Motor neuron (in vitro differentiated cells): ENCODE measurements at places on chromosomes 2 and 18. TPM values are rescaled to one million over a fixed set of nuclear protein-coding genes. Genes with fewer than 3 reads are reported as not detected.

LRP2 gene
- total RNA-seq: under 0.01 and 0.05 TPM in 2 replicates

- ATAC-seq: peak; percentile 49
Observed at GRCh38 chr2:65055422-65056214, 598 bp upstream of the CEP68 start.

DNA sequence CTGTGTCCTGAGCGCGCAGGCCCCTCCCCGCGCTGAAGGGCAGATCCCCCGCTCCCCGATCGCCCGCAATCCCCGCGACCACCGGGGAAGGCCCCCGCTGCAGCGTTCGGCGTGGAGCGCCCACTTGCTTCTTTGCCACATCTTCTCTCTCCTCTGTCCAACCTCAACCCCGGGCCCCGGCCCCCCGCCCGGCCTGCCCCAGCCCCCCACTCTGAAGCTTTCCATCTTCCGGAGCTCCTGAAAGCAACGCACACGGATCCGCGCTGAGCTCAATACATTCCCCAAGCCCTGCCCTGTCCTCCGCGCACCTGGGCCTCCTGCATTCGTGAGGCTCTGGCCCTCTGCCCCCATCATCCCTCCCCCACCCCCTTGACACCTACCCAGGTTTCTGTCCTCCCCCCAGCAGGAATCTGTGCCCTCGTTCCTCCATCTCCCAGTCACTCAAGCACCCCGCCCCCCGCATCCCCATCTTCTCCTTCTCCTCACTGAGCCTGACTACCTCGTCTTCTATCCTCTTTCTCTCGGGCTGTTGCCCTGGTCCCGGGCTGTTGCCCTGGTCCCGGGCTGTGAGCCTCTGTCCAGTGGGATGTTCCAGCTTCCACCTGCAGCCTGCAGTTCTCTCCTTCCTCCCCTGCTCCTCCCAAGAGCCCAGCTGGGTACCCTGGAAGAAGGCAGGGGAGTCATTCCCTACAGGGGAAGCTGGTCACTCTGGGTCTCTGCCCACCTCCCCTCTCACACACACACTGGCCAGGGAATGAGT, 7.8 kb downstream of the SPEG start:
- ATAC-seq: peak; percentile 43

- ATAC-seq: no peak
Observed at GRCh38 chr2:227578642-227579041, 20.1 kb upstream of the SCYGR2 start.

LYG1 gene
- total RNA-seq: 0.38 and 1.1 TPM in 2 replicates

SERPINB4 gene
- not detected in 2 replicates for total RNA-seq

- no peak for ATAC-seq
Observed at GRCh38 chr18:33744032-33744697, 166.1 kb downstream of the ASXL3 start.

DNA sequence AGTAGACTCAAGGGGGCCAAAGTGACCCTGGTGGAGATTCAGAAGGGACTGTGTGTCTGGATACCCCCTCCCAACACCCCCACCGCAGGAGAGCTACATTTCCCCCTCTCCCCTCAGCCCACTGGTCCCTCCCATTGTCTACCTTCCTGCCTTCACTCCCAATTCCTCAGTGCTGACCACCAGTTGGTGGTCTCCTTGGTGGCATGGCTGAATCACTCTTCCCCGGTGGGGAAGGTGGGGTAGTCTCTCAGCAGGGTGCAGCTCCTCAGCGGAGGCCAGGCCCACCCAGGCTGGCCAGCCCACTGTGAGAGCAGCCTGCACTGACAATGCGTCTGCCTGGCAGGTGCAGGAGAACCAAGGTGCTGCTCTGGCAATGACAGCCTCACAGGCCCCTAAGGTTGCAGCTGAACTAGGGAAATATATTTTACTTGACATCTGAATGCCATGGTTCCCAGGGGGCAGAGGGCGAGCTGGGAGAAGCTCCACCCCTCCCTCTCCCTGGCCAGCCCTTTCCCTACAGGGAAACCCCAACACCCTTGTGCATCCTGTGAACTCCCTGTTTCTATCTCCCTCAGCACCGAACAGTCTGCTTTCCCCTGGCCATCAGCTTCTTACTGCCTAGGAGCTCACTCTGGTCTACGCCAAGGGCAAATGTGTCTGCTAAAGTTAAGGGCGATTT, 62.6 kb upstream of the PAX8 start:
- ATAC-seq: peak; percentile 72

GRCh38 chr18:770583-770961, 41.5 kb downstream of the YES1 start:
- no peak for ATAC-seq

DNA sequence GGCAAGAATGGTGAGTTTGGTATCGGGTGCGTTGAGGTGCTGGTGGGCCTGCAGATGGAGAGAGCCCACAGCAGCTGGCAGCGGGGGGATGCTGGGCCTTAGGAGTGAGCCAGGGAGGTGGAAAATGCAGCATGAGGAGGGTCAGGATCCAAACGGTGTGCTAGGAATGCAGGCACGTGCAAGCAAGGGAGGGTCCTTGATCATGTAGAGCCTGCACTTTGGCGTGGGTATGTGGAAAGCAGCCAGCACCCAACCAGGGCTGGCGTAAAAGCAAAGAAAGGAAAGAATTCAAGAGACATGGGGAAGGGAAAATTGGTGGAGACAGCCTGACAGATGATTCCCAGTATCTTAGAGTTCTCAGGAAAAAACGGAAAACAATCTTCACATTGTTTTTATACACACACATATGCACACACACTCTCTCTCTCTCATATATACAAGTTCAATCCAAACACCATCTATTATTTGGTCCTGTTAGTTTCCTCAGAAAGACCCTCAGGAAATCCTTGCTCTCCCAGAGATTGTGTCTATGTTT, 46.3 kb downstream of the LTBP1 start:
- ATAC-seq: no peak

DNA sequence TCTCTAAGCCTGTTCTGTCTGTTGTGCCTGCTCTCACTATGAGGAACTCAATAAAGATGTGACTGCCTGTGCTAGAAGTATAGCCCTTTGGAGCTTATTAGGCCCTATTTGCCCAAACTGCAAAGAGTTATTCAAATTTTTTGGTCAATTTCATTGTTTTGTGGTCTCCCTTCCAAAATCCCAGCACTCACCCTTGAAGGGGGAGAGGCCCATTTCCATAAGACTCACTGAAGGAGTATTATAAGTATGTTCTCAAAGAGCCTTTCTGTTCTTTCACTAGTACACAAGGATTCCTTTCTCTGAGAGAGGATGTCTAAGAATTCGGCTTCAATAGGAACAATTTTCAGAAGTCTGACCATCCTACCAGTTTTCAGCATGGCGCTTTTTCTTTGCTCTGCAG, 641.9 kb upstream of the REG3G start:
- ATAC-seq: no peak

DNA sequence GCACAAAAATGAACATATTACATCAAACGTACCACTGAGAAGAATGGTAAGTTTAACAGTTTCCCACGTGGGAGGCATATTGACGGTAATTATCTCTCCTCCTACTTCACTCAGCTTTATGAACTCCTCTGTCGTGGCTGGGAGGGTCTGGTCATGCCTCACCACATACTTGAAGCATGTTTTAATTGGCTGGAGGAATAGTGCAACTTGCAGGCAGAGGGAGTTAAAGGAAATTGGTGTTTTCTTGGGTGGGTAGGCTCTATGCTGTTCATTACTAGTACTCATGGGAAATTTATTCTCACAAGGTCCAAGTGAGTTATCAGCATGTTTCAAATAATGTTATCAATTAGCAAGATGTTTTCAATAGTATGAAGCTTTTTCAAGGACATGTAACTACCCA, 767.0 kb downstream of the PLCL1 start:
- no peak for ATAC-seq

C2orf92 gene
- total RNA-seq: 3.2 and 6.9 TPM in 2 replicates

DNA sequence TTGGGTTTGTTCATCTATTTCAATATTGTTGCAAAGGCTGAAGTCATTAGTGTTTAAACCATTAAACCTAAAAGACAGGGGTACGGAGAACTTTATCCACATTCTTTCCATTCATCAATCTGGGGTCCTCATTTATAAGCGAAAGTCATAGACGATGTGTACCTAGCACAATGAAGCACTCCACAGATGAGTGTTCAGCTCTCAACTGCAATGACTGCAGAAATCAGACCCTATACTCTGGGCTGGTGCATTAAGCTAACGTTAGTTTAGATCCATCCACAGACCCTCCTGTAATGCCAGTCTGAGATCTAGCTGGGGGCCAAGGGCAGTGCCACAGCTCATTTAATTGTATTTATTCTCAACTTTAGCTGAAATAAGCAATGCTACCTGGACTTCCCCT, 155.2 kb downstream of the AFF3 start:
- ATAC-seq: peak; percentile 53

- no peak for ATAC-seq
Observed at GRCh38 chr2:236618370-236618769, 48.7 kb downstream of the ACKR3 start.

- ATAC-seq: no peak
Observed at GRCh38 chr2:136019306-136019705, 33.9 kb upstream of the DARS1 start.

DNA sequence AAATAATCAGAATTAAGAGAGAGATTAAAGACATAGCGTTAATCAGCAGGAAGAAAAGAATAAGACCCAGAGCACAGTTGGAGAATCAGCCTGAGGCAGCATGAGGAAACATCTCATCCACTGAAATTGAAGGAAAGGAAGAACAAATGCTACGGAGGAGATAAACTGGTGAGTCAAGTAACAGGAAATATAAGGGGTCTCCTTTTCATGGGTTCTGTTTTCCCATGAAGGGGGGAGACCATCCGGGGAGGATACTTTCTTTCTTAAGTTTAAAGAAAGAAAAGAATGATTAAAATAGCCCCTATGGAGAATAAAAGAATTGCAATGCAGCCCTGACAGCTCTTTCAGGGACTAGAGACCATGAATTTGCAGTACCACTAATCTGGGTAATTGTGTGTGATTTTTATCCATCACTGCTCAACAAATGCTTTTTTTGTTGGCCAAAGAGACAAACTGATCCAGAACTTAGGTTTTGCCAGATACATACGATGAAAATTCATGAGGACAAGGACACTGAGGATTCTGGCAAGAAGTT, 17.7 kb downstream of the ROCK2 start:
- peak; percentile 53 for ATAC-seq

DNA sequence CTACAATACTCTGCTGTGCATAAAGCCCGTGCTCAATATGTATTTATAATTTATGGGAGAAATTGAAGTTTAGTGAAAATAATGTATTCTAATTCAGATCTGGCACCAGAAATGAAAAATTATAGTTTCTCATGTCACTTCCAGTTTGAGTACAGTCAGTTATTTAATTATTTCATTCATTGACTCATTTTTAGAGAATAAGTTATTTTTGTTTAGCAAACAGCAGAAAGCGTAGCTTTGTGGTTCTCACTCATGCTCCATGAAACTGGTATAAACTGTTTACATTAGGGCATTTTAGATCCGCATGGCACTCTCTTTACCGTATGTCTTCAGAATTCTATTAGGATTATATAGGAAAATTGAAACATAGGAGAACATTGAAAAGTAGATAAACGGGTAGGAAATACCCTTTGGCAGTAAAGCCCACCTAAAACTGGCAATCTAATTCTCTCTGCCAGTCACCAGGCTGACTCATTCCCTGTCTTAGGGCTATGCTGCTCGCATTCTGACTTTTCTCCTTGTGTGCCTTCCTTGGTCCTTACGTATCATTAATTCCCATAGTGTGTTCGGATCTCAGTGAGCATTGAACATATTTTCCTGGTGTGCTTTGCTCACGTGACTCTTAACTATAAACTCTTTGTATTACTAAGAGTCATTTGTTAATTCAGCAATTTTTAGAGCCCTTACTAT, 106.0 kb downstream of the ZNF236 start:
- no peak for ATAC-seq

NOL4 gene
- total RNA-seq: 1.4 and 4.1 TPM in 2 replicates

DNA sequence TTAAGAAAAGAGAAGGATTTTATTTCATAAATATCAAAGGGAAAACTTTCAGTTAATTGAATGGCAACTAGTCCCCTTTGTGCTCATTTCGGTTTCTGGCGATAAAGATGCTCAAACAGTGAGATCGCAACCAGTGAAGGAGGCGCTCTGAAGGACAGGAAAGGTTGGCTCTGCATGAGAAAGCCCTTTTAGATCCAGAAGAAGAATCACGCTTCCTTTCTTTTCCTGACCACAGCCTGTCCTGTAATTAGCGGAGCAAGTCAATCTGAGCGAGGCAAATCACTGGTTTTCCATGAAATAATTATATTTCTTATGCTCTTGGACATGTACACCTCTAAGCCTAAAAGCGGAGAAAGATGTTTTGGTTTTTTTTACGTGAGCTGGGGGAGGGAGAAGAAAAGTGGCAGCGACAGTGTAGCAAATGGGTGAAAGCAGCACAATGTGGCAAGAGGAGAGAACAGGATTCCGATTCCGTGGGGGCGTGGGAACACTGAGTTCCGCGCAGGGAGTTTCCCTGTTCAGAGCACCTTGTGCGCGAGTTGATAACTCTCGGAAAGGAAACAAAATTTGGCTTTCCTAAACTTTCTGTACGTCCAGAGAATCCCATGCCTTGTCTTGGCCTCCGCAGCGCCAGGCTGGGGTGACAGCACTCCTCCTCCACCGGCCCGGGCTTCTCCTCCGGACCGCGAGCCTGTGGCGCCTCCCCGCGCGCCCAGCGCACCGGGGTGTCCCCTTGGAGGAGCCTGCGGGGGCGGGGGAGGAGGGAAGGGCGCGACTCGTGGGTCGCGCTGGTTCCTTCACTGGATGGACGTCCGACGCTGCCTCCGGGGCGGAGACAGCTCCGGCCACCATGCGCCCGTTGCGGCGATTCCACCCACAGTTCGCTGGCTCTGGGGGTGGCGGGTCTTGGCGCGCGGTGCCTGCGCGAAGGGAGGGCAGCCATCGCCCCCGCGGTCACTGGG, 620 bp upstream of the SLC9A2 start:
- ATAC-seq: peak; percentile 77

NCKAP5 gene
- 1.3 and 2.2 TPM in 2 replicates for total RNA-seq

- ATAC-seq: no peak
Observed at GRCh38 chr2:121498731-121499130, 31.9 kb upstream of the RNU4ATAC start.

GPR35 gene
- total RNA-seq: 1.0 and 1.3 TPM in 2 replicates

- no peak for ATAC-seq
Observed at GRCh38 chr2:69224512-69224837, 162.6 kb downstream of the GFPT1 start.

KYNU gene
- 0.36 TPM in 1 of 2 replicates, not detected in the other for total RNA-seq

DNA sequence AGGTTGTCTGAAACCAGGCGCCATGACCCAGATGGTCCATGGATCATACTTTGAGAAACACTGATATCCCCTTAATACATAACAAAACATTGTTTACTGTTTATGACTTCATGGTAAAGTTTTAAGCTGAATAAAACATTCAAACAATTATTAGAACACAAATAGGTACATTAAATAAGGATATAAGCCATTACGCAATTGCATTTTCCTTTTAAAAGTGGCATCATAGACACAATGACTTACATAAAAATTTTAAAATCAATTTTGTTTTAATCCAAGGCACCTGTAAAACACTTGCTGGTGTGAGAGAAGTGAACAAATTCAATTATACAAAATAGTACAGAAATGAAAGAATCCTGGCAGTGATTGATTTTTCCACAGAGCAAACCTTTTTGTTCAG, 10.2 kb upstream of the CPLX4 start:
- no peak for ATAC-seq

UGGT1 gene
- 50.2 and 50.6 TPM in 2 replicates for total RNA-seq

- peak; percentile 51 for ATAC-seq
Observed at GRCh38 chr2:162838136-162838497, 450 bp downstream of the KCNH7 start.

MOB1A gene
- total RNA-seq: 71.5 and 72.3 TPM in 2 replicates

GRCh38 chr18:79322441-79322840, 73.3 kb upstream of the NFATC1 start:
- no peak for ATAC-seq
